Renal cortical epithelial cell (primary cell): ENCODE measurements at places on chromosomes 2 and 18. TPM values are rescaled to one million over a fixed set of nuclear protein-coding genes. Genes with fewer than 3 reads are reported as not detected.

GRCh38 chr18:76620321-76621170 is 125.5 kb upstream of the ZNF516 start:
- peak; percentile 49 for DNase-seq

KCNG3 gene
- 0.15 TPM in 1 of 2 replicates, not detected in the other for total RNA-seq

DNA sequence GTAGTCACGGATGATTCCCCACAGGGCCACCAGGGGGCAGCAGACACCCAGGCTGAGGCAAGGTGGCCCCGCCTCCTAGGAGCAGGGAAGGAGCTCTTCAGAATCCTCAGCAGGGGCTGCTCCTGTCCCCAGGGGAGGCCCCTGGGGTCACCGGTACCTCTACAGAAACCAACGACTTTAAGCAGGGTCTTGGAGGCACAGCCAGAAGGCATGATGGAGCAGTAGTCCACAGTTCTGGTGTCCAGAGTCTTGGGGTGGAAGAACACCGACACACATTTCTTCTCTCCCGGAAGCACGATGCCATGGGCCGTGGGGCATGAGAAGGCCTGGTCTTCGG is 11.5 kb downstream of the CFAP65 start:
- DNase-seq = peak; percentile 54

DNA sequence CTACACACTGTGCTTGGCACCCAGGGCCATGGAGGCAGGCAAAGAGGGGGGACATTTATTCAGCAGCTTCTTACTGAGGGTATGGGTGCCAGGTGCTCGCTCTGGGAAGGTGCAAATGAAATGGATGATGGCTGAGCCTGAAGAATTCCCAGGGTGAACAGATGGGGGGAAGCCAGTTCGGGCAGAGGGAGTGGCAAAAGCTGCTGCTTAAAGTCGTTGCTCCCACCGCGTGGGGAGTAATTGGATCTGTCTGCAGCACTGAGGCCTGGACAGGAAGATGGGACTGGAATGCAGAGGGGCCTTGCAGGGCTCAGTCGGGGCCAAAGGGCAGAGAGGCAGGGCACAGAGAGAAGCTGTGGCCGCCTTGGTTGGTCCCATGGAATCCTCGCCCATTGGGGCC is 51.2 kb downstream of the NEDD4L start:
- no peak for DNase-seq

GRCh38 chr2:184178229-184178628 is 420.1 kb upstream of the ZNF804A start:
- DNase-seq = peak; percentile 60
